ENCODE measurements at places on chromosomes 16 and 17.

GRCh38 chr17:77066165-77066564, 74.6 kb upstream of the SEC14L1 start:
- DNase-seq: no peak

- DNase-seq: no peak
Measured at GRCh38 chr16:48558371-48558841, 51.6 kb downstream of the N4BP1 start.

GRCh38 chr16:82761236-82761635, 134.5 kb downstream of the CDH13 start:
- no peak for DNase-seq

DNA sequence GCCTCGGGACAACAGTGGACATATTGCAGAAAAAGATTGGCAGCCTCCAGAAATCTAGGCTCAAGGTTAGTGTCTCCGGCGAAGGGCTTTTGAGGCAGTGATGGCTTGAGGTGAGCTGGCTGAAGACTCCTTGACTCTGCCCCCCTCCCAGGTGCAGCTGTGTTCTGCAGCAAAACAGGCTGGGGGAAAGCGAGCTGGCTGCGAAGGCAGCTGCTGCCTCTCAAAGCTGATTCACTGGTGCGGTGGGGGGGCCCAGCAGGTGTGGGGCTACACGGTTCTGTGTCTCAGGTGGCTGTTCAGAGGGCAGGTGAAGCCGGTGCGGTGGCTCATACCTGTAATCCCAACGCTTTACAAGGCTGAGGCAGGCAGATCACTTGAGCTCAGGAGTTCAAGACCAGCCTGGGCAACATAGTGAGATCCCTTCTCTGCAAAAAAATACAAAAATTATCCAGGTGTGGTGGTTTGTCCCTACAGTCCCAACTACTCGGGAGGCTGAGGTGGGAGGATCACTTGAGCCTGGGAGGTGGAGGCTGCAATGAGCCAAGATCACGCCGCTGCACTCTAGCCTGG, 22.9 kb downstream of the C16orf96 start:
- no peak for DNase-seq

DNA sequence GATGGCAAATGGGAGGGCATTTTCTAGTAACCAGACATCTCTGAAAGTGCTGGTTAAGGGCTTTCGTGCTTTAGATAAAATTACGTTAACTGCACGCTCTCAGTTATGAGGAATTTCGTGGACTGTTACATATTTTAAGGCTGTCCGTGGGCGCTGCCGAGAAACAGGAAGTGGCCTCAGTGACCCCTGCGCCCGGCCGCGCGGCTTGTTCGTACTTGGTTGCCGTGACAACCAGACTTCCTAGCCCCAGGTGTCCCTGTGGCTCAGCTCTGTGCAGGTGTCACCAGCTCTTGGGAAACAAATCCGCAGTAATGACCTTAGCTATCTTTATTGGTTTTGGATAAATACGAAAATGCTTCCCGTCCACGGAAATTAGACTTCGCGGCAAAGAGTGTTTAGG, 52.7 kb downstream of the LMF1 start:
- DNase-seq: no peak

Measured in stimulated activated CD8-positive, alpha-beta memory T cell treated with anti-CD3 and anti-CD28 coated beads, Interleukin-15, amount 100 ng/mL, for 48 hours (primary cell).